Neuronal stem cell (in vitro differentiated cells): ENCODE measurements at places on chromosomes 2 and 18.

- DNase-seq = no peak
Measured at GRCh38 chr2:18067588-18068384, 189.3 kb downstream of the KCNS3 start.

- DNase-seq = no peak
Measured at GRCh38 chr2:98026927-98027522, 31.3 kb upstream of the TMEM131 start.

DNA sequence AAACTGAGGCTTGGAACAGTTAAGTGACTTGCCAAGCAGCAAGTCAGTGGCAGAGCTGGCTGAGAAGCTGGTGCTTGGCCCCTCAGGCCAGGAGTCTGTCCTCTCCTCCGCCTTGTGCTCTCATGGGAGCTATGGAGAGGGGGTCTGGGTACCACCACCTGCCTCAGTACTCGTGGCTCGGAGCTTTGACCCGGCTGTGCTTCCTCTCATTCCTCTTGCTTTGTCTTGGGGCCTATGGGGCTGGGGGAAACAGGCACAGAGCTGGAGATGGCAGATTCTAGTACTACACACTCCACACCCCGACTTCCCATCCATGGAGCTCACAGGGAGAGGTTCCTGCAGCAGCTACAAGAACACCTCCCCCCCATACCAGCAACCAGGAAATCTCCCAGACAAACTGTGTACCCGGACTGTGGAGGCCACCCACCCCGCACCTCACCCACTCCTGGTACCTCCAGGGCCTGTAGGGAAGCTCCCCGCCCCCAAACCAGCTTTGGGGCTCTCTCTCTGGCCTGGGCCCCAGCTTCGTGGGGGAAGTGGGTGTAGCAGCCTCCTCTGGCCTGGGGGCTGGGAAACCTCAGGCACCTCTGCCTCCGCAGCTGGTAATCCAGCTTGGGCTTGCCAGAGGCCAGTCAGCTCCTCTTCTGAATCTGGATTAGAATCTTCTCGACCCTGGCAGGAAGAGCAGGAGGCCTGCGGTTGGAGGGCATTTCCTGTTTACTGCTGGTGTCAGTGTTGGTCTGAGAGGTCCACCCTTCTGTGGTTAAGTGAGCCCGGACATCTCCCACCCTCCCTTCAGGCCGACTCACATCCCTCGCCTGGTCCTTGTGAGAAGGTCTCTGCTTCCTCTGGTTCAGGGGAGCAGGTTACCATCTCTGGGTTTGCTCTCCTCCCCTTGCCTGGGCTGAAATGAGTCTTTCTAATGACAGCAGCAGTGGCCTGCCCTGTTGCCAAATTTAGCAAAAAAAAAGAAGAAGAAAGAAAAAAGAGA is 22.3 kb upstream of the RHOB start:
- DNase-seq = no peak

DNA sequence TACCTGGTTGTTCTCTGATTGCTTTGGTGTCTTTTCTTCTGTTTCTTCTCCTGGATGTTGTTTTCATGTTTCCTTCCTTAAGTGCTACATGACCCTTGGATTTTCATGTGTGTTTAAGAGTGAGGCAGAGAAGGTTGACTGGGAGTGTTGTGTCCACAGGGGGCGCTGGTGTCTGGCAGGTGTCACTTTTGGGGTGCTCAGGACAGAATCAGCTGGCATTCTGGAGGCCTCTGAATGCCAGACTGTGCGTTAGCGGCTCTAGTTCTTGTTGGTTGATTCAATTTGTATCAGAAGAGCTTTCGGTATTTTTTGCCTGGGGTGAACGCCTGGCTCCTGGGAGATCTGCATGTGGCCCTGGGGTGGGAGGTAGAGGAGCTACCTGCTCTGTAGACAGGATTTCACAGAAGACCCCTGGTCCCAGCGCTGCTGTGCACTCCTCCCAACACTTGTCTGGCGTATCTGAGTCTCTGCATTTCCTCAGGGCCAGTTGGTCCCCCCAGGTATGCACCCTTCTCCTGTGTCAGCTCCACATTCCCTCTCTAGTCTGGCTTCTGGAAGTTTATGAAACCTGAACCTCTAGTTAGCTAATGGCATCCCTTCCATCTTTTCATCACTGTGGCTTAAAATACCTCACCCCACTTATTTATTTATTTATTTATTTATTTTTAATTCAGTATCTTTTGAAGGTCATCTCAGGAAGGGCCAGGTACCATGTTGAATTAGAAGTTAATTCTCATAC is 1.1 kb downstream of the GREB1 start:
- DNase-seq = no peak

DNA sequence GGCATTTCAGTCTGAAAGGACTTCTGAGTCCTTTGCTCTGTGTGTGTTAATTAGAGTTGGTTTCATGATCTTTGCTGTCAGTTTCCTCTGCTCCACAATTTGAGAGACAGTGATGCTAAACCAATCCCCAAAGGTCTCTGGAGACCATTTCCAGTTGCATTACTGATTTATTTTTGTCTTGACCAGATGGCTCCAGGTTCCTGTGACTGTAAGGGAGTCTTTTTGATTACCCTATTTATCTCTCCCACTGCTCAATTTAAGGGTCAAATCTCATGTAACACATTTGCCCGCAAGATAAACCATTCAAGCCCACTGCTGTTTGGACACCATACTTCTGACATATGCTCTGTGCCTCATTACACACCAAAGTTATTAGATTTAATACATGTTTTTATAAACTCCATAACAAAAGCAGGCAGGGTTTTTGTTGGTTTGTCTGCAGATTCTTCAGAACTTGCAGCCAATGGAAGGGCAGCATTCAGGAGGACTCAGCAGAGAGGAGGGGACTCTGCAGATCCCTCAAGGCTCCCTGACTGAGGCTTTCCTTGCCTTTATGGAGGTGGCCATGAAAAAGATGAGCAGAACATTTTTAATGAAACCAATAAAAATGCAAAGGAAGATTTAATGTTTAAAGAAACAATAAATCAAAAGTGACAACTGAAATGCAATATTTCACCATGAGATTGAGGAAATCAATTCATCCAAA is 889.3 kb upstream of the CELF4 start:
- DNase-seq = no peak

DNA sequence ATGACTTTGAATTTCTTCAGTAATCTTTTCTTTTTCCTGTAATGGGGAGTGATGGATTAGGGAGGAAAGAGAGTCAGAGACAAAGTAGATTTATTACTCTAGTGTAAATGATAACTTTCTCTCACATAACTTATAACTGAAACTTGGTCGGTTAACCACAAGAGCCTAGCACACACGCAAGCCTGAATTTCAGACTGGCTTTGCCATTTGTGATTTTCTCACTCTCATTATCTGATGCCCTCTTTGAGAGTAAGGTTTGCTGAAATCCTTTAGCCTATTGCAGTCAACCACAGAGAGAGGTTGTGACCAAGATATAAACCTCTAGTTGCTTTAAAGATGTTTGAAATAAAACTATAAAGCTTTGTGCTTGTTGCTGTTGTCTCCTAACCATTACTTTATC is 117.9 kb upstream of the NETO1 start:
- DNase-seq = no peak

- DNase-seq = no peak
Measured at GRCh38 chr2:201507725-201508124, 56.2 kb downstream of the STRADB start.

- DNase-seq = no peak
Measured at GRCh38 chr18:55252901-55253300, 293.6 kb upstream of the CCDC68 start.

DNA sequence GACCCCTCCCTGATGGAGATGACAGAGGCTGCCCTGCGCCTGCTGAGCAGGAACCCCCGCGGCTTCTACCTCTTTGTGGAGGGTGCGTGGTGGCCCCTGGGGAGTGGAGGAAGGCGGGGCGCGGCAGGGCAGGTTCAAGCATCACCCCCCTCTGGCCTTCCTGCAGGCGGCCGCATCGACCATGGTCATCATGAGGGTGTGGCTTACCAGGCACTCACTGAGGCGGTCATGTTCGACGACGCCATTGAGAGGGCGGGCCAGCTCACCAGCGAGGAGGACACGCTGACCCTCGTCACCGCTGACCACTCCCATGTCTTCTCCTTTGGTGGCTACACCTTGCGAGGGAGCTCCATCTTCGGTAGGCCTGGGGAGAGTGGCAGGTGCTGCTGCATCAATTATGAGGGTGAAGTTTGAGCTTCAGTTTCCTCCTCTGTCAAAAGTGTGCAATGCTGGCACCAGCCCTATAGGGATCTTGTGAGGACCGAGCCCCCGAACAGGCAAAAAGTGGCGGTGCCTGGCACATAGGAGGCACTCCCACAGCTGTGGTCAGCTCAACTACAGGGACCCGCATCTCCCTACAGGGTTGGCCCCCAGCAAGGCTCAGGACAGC is 2.2 kb downstream of the ALPI start:
- DNase-seq = no peak

DNA sequence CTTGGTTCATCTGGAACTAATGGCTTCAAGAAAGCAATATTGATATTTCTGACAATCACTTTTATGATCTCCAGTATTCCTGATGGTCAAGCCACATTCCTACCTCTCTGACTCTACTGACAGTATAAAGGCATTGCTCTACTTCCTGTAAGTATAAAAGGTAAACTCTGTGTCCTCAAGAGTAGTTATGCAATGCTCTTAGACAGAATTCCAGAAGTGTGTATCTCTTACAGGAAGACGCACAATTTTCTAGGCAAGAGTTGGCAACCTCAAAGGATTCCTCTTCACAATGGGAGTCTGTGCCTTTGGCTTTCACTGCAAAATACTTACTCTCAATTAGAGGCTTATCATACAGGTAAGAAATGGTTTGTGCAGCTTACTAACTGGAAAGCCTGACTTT is 100.1 kb downstream of the THADA start:
- DNase-seq = no peak

GRCh38 chr2:69801745-69802290 is 27.6 kb upstream of the GMCL1 start:
- no peak for DNase-seq

GRCh38 chr2:288758-289361 is 969 bp upstream of the ALKAL2 start:
- DNase-seq = no peak

DNA sequence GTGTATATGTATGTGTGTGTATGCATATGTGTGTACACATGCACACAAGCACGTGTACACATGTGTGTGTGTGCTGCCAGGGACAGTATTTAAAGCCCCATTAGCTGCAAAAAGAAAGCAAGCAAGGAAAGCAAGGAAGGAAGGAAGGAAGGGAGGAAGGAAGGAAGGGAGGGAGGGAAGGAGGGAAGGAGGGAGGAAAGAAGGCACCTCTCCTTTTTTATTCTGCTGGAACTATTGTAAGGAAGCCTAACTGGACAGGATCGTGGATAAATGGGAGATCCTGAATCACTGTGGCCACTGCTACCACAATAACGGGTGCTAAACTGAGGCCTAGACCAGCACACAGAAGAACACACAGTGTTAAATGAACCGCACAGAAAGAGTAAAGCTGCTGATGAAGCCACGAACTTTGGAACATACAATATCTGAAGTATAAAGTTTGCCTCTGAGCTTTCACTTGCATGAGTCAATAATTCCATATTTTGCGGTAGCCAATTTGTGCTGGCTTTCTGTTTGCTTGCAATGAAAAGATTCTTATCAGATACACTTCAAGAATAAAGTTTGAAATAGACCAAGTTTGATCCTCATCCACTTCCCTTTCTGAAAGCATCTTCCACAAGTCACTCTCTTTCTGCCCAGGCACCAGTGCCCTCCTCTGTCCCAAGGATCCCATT is 15.5 kb downstream of the CACNB4 start:
- no peak for DNase-seq

- DNase-seq = no peak
Measured at GRCh38 chr2:236679884-236680860, 110.5 kb downstream of the ACKR3 start.

- no peak for DNase-seq
Measured at GRCh38 chr2:48617618-48618017, at the start of gene GTF2A1L. Gene GTF2A1L (plus strand): TSS chr2:48617856. CDS start chr2:48617875, 19 bp downstream.

- no peak for DNase-seq
Measured at GRCh38 chr18:56381196-56381595, 257.2 kb downstream of the TXNL1 start.

- no peak for DNase-seq
Measured at GRCh38 chr2:142875652-142876051, 1.8 kb upstream of the KYNU start.

GRCh38 chr18:41767960-41768359 is 187.1 kb upstream of the PIK3C3 start:
- DNase-seq = no peak

DNA sequence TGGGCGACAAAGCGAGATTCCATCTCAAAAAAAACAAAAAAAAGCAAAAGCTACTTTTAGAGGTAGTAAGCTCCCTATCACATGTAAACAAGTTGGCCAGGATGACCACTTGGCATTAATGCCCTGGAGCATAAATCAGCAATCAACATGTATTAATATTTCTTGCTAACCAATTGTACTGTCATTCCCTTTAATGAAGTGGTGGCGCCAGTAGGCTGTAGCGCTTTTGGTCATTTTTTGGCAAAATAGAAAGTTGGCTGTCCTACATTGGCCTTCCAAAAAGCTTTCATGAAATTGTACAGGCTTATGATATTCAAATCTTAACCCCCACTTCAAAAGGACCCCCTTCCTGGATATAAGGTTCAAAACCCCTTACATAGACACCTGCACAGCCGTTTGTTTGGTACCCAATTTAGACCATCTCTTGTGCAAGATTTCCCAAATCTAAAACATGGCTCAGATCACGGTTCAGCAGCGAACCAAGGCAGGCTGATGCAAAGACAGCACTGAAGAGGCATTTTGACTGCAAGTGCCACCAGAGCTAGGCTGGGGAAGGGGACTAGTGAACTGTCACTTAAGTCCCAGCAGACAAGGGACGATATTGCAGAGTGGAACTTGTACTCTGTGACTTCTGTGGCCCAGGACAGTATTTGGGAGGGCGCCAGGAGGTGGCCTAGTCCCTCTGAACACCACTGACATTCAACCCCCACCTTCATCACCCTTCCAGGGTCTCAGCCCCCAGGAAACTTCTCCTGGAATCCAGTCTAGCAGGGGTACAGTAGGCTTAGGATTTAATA is 31.9 kb downstream of the SMAD7 start:
- DNase-seq = no peak

- DNase-seq = no peak
Measured at GRCh38 chr2:208269091-208269490, 3.0 kb downstream of the PIKFYVE start.

- DNase-seq = no peak
Measured at GRCh38 chr18:26190506-26190905, 35.7 kb upstream of the TAF4B start.

DNA sequence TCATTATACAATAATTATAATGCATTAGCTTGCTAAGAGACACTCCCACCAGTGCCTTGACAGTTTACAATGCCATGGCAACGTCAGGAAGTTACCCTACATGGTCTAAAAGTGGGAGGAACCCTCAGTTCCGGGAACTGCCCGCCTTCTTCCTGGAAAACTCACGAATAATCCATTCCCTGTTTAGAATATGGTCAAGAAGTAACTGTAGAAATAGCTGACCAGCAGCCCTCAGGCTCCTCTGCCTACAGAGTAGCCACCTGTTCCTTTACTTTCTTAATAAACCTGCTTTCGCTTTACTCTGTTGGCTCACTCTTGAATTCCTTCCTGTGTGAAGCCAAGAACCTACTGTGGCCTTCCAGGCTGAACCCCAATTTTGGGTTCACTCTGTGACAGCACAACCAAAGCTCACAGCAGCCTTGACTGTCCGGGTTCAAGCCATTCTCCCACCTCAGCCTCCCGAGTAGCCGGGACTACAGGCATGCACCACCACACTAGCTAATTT is 20.0 kb upstream of the PTPN2 start:
- DNase-seq = no peak
